ENCODE measurements at places on chromosomes 4 and X. TPM values are rescaled to one million over a fixed set of nuclear protein-coding genes. Genes with fewer than 3 reads are reported as not detected.

The KLHL4 gene
- 9.8 TPM for total RNA-seq

- H3K36me3 ChIP-seq, result no peaks in the 10 kb centered on the region
- H3K4me1 ChIP-seq, result peaks cover 13% of the 10 kb centered on the region
- H3K4me3 ChIP-seq, result peak overlapping the region; percentile 31
- peaks cover 67% of the 10 kb centered on the region for H3K27me3 ChIP-seq
- no peak overlapping the region for H3K27ac ChIP-seq
Measured at GRCh38 chrX:72308566-72309296, 3.0 kb upstream of the CITED1 start.

GRCh38 chrX:47587906-47588735 lies 5.9 kb downstream of the TIMP1 start:
- H3K27ac ChIP-seq, result no peak overlapping the region
- H3K4me1 ChIP-seq, result peaks cover 6% of the 10 kb centered on the region
- no peaks in the 10 kb centered on the region for H3K27me3 ChIP-seq
- no peak for DNase-seq
- peaks cover 39% of the 10 kb centered on the region for H3K36me3 ChIP-seq

DNA sequence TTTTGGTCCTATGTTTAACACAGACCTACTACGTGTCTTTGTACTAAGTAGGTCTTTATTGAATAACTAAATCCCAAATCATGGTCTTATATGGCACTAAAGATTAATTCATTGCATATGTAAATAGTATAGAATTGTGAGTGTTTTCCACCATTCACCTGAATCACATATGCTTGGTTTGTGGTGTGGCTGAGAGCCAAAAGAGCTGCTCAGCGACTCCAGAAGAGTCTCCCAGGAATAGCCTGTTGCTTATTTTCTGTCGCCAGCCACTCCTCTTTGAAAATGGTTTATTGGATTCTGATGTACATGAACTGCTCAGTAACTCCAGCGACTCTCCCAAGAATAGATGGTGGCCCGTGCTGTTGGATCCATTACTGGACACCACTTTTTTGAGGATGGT lies 184.5 kb downstream of the CLCN4 start:
- H3K36me3 ChIP-seq, result no peaks in the 10 kb centered on the region
- no peak overlapping the region for H3K4me3 ChIP-seq
- H3K27ac ChIP-seq, result no peak overlapping the region
- H3K27me3 ChIP-seq, result peaks cover 10% of the 10 kb centered on the region
- H3K4me1 ChIP-seq, result peaks cover 4% of the 10 kb centered on the region

DNA sequence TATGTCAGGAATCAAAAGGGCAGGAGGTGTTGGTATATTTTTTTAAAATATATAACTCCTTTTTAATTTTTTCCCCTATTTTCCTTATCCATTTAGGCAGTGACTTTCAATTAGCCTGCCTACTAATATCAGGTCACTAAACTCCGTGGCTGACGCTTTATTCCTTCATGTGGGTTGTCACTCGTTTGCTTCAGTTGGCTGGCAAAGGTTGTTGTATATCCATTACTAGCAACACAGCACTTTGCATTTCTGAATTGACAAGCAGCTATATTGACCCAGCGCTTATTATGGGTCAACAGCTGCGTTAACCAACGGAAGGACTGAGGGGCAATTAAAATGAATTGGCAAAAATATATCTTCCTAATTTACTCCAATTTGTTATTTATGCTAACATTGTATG lies 87.7 kb downstream of the ARX start:
- no peak overlapping the region for H3K27ac ChIP-seq
- no peaks in the 10 kb centered on the region for H3K4me1 ChIP-seq

DNA sequence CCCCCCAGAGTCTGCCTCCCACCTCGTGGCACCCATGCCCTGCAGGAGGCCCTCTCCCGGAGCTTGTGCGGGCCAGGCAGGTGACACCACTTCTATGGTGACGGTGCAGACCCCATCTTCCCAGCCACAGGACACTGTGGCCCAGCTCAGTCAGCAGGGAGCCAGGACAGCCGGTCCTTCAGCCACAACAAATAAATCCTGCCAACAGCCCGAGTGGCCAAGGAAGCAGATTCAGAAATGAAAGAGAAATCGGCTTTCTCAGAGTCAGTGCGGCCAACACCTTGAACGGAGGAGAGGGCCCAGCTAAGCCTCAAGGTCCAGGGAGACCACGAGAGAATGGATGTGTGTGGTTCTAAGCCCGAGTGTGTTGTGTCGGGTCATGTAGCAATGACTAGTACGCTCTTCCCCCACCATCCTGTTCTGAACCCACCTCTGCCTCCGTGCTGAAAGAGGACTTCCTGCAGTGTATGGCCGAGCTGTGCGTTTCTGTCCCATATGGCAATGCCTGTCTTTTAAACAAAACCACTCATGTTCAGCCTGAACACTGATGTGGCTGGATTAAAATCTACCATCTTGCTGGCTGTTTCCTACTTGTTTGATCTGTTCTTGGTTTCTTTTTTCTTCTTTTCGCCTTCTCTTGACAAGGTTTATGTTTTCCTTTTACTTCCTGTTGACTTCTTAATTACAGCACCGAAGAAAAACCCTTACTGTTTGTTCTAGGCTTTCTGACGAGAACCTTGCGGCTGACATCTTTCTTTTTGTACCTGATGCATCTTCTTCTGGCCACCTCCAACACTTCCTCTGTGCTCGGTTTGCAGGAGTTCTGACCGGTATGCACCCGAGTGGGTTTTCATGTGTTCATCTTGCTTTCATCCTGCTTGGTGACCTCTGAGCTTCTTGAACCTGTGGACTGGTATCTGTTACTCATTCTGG lies 53.1 kb downstream of the GAK start:
- H3K4me1 ChIP-seq, result no peaks in the 10 kb centered on the region
- H3K27ac ChIP-seq, result no peak overlapping the region
- no peak for DNase-seq
- no peak overlapping the region for H3K4me3 ChIP-seq
- peaks cover 45% of the 10 kb centered on the region for H3K36me3 ChIP-seq
- H3K27me3 ChIP-seq, result no peaks in the 10 kb centered on the region

- no peaks in the 10 kb centered on the region for H3K27me3 ChIP-seq
- H3K27ac ChIP-seq, result no peak overlapping the region
- no peak overlapping the region for H3K4me3 ChIP-seq
- no peak for DNase-seq
- H3K36me3 ChIP-seq, result no peaks in the 10 kb centered on the region
- H3K4me1 ChIP-seq, result peaks cover 6% of the 10 kb centered on the region
Measured at GRCh38 chr4:144178414-144178813, 37.9 kb upstream of the GYPA start.

- no peak overlapping the region for H3K27ac ChIP-seq
- H3K27me3 ChIP-seq, result no peaks in the 10 kb centered on the region
- H3K4me3 ChIP-seq, result no peak overlapping the region
Measured at GRCh38 chrX:3950373-3950772, 236.9 kb upstream of the PRKX start.

DNA sequence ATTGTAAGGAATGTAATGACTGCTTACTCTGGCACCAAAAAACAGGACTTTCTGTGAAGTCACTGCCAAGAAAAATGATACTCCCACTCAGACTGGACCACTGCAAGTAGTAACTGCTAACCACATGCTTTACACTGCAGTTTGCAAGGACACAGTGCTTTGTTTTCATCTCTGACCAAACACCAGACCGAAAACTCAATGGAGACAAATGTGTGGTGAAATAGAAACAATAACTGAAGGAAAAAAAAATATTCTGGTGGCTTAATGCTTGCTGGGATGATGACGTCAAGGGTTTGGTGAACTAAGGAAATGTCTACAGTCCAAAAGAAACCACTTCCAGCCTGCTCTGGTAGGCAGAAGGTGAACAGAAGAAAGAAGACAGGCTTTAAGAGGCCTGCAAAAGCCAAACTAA lies 13.2 kb downstream of the GPC4 start:
- H3K27ac ChIP-seq, result no peak overlapping the region
- no peaks in the 10 kb centered on the region for H3K36me3 ChIP-seq
- peak; percentile 44 for DNase-seq
- H3K27me3 ChIP-seq, result peaks cover 59% of the 10 kb centered on the region
- peaks cover 7% of the 10 kb centered on the region for H3K4me1 ChIP-seq

DNA sequence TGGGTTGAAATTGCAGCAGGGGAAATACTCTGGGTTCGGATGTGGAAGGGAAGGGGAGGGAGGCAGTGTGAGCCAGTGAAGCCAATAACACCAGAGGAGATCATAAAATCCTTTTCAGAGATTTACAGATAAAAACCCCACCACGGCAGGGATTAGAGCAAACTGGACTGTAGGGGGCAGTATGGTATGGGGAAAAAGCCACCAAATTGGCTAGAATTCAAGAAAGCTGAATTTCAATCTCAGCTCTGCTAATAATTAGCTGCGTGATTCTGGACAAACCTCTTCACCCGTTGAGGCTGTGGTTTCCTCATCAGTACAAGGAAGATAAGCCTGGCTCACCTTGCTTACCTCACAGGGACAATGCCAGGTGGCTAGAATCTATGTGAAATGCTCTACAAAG lies 108.1 kb downstream of the ATG4A start:
- peaks cover 14% of the 10 kb centered on the region for H3K36me3 ChIP-seq
- peaks cover 97% of the 10 kb centered on the region for H3K27me3 ChIP-seq
- H3K4me3 ChIP-seq, result no peak overlapping the region

All from MCF 10A (cell line).